HFF-Myc (cell line): ENCODE measurements at places on chromosomes 3 and 15.

GRCh38 chr15:96337365-96338023 is 7.0 kb downstream of the NR2F2 start:
- DNase-seq: no peak

DNA sequence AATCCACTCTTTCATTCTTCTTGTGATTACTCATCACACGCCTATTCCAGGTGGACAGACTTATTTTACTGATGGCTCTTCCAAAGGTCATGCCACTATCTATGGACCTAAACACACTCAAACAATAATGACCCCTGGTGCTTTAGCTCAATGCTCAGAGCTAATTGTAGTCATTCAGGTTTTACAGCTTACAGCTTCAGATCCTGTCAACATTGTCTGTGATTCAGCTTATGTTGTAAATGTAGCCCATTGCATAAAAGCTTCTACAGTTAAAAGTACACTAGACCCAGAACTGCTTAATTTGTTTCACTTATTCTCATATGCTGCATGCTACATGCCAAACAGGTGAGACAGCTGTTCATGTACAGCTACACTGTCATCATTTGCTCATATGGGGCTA is 49.2 kb downstream of the LSM3 start:
- no peak for DNase-seq

GRCh38 chr15:99592145-99592791 is 26.5 kb downstream of the MEF2A start:
- peak; percentile 45 for DNase-seq

DNA sequence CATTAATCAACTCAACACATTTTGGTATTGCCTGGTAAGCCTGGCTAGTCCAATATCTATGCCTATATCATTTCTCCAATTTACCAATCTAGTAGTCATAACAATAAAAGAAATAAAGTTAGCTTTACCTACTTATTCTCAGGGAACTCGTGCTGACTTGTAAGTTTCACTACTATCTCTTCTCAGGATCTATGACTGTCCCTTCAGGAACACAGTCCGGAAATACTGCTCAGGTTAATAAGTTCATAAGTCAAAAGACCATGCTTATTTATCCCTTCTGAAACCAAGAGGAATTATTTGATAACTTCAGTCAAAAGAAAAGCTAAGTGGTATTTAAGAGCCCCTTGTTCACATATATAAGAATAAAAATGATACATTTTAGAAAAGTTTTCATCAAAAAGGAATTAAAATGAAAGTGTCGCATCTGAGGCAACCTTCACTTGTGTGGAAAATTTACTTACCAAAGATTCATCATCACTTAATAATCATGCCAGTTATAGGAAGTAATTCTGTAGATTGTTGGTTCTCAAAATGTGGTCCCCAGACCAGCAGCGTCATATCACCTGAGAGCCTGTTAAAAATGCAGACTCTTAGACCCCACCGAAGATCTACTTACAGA is 15.5 kb upstream of the THRB start:
- no peak for DNase-seq

- peak; percentile 10 for DNase-seq
These were observed 816.3 kb upstream of the CFAP20DC start for GRCh38 chr3:59866076-59866475.
